Right cardiac atrium (tissue), 5 donors: ENCODE measurements at places on chromosomes 3 and 15. TPM values are rescaled to one million over a fixed set of nuclear protein-coding genes. Genes with fewer than 3 reads are reported as not detected.

ECE2 gene
- total RNA-seq = 6.6 TPM

CHRD gene
- total RNA-seq = 11.3 TPM

PFKFB4 gene
- 1.9 TPM for total RNA-seq

KLHL40 gene
- total RNA-seq = 0.09 TPM

IRAK2 gene
- total RNA-seq = 1.4 TPM

PLA2G4D gene
- not detected for total RNA-seq

ISLR gene
- total RNA-seq = 23.2 TPM

NRROS gene
- 3.3 TPM for total RNA-seq

AMOTL2 gene
- 57.6 TPM for total RNA-seq

TLR9 gene
- total RNA-seq = 0.20 TPM

C2CD4A gene
- total RNA-seq = not detected

SLC9A9 gene
- total RNA-seq = 14.9 TPM

WNT5A gene
- 10.8 TPM for total RNA-seq

PRR23E gene
- total RNA-seq = not detected

KBTBD13 gene
- total RNA-seq = 3.2 TPM

GPR156 gene
- 0.14 TPM for total RNA-seq

ANKRD34C gene
- total RNA-seq = not detected

IL5RA gene
- total RNA-seq = 3.5 TPM

ZNF774 gene
- 6.4 TPM for total RNA-seq

ST8SIA2 gene
- 0.03 TPM for total RNA-seq

RBP2 gene
- not detected for total RNA-seq

CPLX3 gene
- total RNA-seq = 13.0 TPM

VILL gene
- 8.4 TPM for total RNA-seq

MASP1 gene
- total RNA-seq = 30.5 TPM

TRA2B gene
- total RNA-seq = 53.2 TPM

SH2D7 gene
- total RNA-seq = not detected

ACSBG1 gene
- total RNA-seq = 0.35 TPM

SYNPR gene
- 13.3 TPM for total RNA-seq

DUT gene
- total RNA-seq = 92.1 TPM

RAB5A gene
- 71.3 TPM for total RNA-seq

NPAP1 gene
- total RNA-seq = 0.03 TPM

RLBP1 gene
- total RNA-seq = not detected

A4GNT gene
- total RNA-seq = not detected

SLC22A13 gene
- not detected for total RNA-seq

ABI3BP gene
- total RNA-seq = 49.7 TPM

TUSC7 gene
- total RNA-seq = not detected

NRG4 gene
- not detected for total RNA-seq

CNBP gene
- total RNA-seq = 451 TPM

KCNAB1 gene
- total RNA-seq = 2.3 TPM

CCNB2 gene
- 0.40 TPM for total RNA-seq

HYAL1 gene
- total RNA-seq = 32.9 TPM

EPHA3 gene
- 12.9 TPM for total RNA-seq

UTS2B gene
- 1.2 TPM for total RNA-seq

CLN6 gene
- total RNA-seq = 7.6 TPM

TCF12 gene
- 50.4 TPM for total RNA-seq

NOX5 gene
- total RNA-seq = 0.03 TPM

P2RY12 gene
- total RNA-seq = 1.4 TPM

SNTN gene
- not detected for total RNA-seq

CLDN16 gene
- not detected for total RNA-seq

SOX14 gene
- total RNA-seq = not detected

MKRN2OS gene
- not detected for total RNA-seq

SEMA7A gene
- 2.0 TPM for total RNA-seq

LIPC gene
- 0.77 TPM for total RNA-seq

CPA3 gene
- total RNA-seq = 2.0 TPM

DNAH12 gene
- not detected for total RNA-seq

DNAJC19 gene
- 85.1 TPM for total RNA-seq
